ENCODE measurements at places on chromosomes 13 and 19.

DNA sequence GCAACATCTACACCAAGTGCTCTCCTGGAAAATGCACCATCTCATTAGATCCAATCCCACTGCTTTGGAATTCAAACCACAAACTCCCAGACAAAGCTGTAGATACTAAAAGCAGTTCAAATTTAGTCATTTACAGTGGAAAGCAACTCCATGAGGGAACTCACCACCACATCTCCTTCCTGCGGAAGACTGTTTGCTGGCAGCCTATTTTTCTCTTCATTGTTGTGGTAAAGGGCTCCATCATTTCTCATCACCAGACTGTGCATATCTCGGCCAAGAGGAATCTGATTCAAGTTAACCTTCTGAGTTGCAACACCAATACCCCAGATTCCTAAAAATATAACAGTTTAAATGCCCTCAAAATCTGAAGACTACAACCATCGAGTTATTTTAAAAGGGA lies 8.4 kb downstream of the SPRYD7 start:
- no peak for DNase-seq

GRCh38 chr13:76708138-76708688 lies 178.0 kb downstream of the KCTD12 start:
- no peak for DNase-seq

- DNase-seq: no peak
Observed at GRCh38 chr13:106619688-106620555, 52.0 kb upstream of the ARGLU1 start.

DNA sequence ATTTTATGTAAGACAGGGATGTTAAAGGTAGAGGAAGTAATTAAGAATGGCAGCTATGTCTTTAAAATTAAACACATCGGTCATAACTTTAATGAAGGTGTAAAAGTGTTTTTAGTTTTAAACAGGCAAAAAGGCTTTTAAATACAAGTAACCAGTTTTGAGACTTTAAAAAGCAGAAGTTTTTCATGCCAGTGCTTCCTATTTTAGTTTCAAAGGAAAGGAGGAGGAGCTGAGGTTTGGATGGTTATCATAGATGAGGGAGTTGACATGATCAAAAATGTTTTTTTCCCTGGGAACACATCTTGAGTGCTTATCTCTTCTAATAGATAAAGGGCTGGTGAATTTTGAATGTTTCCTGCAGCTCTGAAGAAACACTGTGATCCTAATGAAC lies 42.9 kb downstream of the LRCH1 start:
- DNase-seq: no peak

- DNase-seq: no peak
Observed at GRCh38 chr19:16548956-16549355, 6.7 kb upstream of the CHERP start.

- DNase-seq: no peak
Observed at GRCh38 chr19:18488838-18489626, 32.8 kb downstream of the ELL start.

GRCh38 chr13:50531917-50532899 lies 311.3 kb downstream of the DLEU7 start:
- DNase-seq: no peak

DNA sequence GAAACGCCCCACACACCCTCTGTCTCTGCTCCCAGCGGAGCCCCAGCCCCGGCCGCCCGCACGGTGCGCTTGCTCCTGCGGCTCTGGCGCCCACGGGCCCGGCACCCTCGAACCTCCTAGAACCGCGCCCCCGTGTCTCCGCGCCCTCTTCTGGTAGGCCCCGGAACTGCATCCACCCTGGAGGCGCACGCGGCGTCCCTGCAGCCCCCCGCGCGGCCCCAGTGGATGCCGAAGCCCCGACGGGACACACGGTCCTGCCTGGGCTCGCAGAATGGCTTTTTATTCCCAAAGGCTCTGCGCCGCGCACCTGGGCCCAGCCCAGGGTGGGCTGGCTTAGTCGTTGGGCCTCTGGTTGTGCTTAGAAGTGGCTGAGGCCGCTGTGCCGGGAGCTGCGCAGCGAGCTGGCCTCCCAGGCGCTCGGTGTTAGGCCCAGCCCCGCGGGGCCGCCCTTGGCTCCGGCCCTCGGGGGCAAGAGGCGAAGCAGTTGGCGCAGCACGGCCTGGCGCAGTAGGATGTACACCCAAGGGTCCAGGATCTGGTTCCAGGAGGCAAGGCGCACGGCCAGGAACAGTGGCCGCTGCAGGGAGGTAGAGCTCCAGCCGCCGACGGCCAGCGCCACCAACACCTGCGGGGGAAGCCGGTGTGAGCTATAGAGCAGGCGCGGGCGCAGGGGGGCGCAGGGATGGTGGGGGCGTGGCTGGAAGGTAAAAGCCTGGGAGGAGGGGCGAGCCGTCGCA lies 2.8 kb downstream of the PTGER1 start:
- DNase-seq: no peak

GRCh38 chr13:48233046-48233888 lies at the start of gene ITM2B:
ITM2B (plus strand) TSS chr13:48233206; CDS start chr13:48233361, 155 bp downstream.
- no peak for DNase-seq

DNA sequence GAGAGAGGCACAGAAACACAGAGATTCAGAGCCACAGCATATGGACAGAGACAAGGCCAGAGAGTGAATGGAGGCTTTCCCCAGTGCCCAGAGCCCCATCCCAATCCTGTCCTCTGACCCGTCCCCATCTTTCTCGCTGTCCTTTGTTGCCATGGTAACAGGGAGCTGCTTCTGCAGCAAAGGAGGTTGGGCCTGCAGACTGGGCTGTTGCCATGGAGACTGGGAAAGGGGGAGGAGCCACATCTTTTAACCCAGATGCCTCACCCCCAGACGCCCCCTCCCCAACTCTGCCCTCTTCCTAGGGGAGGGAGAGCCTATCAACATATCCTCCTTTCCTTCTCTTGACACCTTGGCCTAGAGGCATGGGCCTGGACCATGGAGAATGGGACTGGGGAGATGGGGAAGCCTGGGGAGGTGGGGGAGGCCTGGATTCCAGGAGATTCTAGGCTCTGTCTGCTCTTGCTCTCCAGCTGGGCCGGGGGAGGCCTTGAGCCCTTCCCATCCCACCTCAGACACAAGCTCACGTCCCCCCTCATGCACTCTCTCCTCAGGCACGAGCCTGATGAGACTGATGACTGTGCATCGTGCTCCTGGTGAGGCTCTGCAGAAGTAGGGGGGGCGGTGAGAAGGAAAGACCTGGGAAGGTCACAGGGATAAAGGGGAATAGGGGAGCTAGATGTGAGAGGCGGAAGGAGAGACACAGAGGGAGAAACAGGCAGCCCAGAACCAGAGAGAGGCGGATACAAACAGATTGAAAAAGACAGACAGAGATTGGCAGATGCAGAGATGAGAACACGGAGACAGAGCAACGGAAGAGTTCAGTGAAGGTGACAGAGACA lies 2.1 kb upstream of the ATP1A3 start:
- DNase-seq: no peak

DNA sequence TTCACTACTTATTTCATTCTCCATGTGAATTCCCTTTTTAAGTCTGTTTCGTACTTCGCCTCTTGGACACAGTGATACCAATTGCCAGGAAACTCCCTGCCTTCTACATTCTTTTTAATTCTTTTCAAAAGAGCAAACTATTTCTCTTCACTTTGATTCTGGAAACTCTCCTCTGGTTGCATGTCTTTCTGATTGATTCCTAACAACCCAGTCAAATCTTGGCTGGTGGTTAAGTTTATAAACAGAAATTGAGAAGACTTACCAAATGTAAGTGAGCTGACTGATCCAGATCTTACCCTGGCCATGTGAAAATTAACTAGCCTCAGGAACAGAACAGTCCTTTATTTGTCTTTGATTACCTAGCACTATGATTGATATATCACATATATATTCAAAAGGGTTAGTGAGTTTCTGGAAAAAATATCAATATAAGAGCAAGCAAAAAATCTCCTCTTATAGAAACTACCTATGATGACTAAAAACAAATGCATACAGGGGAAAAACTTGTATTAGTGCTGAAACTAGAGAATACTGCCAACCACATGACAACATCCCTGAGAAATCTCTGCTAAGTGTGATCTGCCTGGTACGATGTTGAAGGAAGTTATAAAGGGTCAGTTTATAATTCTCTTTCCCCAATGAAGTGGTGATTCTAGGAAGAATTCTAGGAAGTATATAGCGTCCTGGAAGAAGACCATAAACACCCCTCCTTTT lies 152.6 kb upstream of the HTR2A start:
- DNase-seq: no peak

GRCh38 chr19:11931513-11931912 lies 6.6 kb downstream of the ZNF700 start:
- no peak for DNase-seq

GRCh38 chr19:23801803-23802202 lies 43.1 kb upstream of the ZNF681 start:
- DNase-seq: no peak

GRCh38 chr13:51883226-51883600 lies 21.4 kb downstream of the CCDC70 start:
- no peak for DNase-seq

- no peak for DNase-seq
Observed at GRCh38 chr13:102702965-102703725, 8.3 kb upstream of the METTL21C start.

DNA sequence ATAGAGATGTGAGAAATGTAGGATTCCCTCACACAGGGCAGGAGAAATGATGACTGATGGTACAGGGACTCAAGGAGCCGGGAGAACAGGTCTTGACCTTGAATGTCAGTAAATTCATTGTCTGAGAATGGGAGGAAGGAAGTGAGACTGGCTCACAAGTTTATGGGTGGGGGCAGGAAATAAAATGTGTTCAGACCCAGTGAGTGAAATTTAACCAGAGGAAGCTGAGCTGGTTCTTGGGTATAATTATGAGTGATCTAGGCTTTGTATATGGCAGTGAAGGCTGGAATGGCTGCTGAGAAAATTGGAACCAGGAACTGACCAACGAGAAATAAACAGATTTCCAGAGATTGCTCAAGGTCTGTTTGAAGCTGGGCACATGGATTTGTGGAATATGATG lies 6.3 kb upstream of the IGSF23 start:
- DNase-seq: peak; percentile 5

GRCh38 chr19:10120538-10121189 lies 965 bp upstream of the EIF3G start:
- DNase-seq: peak; percentile 65

- DNase-seq: no peak
Observed at GRCh38 chr13:113949546-113949945, 24.3 kb downstream of the C13orf46 start.

GRCh38 chr13:107441279-107441678 lies 774.1 kb downstream of the LIG4 start:
- peak; percentile 43 for DNase-seq

- peak; percentile 25 for DNase-seq
Observed at GRCh38 chr13:97781891-97782305, 171.6 kb upstream of the IPO5 start.

GRCh38 chr19:2312820-2313501 lies 5.0 kb upstream of the LINGO3 start:
- no peak for DNase-seq

DNA sequence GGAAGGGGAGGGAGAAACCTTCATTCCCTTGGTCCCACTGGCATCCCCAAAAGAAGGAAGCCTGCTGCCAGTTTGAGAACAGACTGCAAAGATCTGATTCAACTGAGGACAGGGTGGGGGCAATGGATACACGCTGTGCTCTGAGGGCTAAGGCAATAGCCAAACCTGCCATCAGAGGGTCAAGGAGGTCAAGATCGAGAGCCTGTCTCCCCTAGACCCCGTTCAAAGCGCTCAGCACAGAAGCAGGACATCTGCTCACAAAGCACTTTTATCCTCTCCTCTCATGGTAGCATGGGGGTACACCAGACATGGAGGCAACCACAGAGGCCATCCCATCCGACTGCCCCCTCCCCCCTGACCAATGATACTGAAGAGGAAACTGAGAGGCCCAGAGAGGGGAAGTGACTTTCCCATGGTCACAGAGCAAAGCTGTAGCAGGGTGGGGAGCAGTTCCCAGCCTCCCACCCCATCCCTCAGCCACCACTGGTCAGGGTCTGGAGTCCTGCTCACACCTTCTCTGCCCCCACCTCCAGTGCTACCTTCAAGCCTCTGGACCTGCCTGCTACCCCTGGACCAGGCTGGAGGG lies 11.1 kb downstream of the POU2F2 start:
- DNase-seq: no peak
